ENCODE measurements at places on chromosomes 7 and 10.

- peak; percentile 32 for DNase-seq
Measured at GRCh38 chr7:107879400-107880035, 11.5 kb upstream of the DLD start.

DNA sequence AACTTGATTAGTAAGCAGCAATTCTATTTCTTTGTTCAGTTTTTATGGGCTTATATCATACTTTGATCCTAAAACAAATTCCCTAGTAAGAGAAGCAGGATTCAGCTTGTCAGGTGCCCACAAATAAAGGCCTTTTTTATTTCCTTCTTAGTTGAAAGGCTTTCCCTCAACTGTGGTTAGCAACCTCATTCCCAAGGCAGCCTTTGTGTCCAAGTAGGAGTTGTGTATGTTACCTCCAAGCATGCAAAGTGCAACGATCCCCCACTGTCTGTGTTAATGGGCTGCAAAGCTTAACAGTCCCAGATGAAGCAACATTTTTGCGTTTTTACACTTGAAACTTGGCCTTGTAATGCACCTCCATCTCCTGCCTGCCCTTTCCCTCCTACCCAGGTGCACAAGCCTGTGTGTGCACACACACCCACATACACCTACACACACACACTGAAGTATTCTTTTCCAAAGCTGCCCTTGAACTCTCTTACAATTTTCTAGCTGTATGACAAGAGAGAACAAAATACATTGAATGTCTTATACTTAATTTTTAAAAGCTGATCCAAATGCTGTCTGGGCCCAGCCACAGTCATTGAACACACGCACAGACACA, 278.2 kb downstream of the SNX13 start:
- DNase-seq: no peak

- DNase-seq: no peak
Measured at GRCh38 chr10:130652544-130652943, 516.4 kb downstream of the GLRX3 start.

DNA sequence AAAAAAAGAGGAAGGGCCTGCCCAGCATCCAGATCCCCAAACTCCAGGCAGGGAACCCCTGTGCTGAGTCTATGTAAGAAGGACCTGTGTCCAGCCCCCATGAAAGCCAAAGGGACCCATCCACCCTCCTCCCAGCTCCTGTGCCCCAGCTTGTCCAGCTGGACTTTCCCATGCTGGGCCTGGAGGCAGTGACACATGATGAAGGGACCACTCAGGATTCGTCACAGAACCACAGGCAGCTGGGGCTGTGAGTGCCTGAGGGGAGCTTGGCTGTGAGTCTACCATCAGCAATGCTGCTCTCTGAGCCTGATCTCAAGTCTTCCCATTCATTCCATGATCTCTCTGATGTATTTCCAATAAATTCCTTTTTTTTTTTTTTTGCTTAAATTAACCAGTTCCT, 36.2 kb upstream of the MNX1 start:
- no peak for DNase-seq

- no peak for DNase-seq
Measured at GRCh38 chr10:97466755-97467154, 20.8 kb downstream of the ZDHHC16 start.

DNA sequence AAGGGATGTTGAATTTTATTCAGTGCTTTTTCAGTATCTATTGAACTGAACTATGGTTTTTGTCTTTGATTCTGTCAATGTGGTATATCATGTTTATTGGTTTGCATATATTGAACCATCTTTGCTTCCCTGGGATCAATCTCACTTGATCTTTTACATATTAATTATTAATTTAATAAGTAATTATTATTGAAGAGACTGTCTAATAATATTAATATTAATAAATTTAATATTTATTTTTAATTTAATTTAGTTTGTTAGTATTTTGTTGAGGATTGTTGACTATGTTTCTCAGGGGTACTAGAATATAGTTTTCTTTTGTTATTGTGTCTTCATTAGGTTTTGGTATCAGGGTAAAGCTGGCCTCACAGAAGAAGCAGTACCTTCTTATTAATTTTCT, 26.5 kb upstream of the TRA2A start:
- DNase-seq: no peak

GRCh38 chr7:26187380-26188205, 13.0 kb downstream of the HNRNPA2B1 start:
- no peak for DNase-seq

GRCh38 chr10:63633677-63634487, 112.7 kb downstream of the REEP3 start:
- no peak for DNase-seq

- no peak for DNase-seq
Measured at GRCh38 chr7:129499999-129500398, 2.3 kb upstream of the SMKR1 start.

GRCh38 chr10:97384156-97384555, 17.0 kb downstream of the RRP12 start:
- DNase-seq: no peak

DNA sequence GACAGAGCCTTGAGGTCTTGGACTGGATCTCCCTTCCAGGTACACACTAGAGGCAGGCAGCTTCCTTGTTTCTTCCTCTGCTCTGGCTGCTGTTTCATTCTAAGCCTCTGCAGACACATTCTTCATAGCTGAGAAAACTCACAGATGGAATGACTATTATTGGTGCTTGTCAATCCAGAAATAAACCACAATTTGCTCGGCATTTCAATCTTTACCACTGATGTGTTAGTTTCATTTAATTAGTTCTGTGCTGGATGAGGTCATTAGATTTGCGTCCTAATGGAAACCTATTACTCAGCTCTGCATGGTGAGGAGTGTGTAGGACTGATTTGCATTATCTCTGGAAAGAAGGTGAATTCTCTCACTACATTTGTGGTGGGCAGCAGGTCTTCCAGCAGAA, 392.5 kb downstream of the NRG3 start:
- DNase-seq: no peak

DNA sequence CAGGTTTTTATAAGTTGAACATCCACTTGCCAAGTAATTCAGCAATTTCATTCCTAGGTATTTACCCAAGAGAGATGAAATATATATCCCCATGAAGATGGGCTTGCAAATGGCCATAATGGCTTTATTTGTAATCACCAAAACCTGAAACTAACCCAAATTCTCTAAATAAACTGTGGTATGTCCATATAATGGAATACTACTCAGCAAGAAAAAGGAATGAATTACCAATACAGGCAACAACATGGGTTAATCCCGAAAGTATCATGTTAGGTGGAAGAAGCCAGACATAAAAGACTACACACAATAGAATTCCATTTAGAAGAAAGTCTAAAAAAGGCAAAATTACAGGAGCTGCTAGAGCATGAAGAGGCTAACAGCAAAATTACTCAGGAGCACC, 101.4 kb upstream of the PPP2R2D start:
- DNase-seq: no peak

GRCh38 chr10:35089611-35090161, 455 bp downstream of the CUL2 start:
- no peak for DNase-seq

- DNase-seq: peak; percentile 35
Measured at GRCh38 chr7:1819259-1819841, 149.3 kb downstream of the ELFN1 start.

GRCh38 chr10:3098689-3099088, 31.3 kb downstream of the PFKP start:
- no peak for DNase-seq

- DNase-seq: no peak
Measured at GRCh38 chr7:99137411-99138180, 6.3 kb downstream of the SMURF1 start.

DNA sequence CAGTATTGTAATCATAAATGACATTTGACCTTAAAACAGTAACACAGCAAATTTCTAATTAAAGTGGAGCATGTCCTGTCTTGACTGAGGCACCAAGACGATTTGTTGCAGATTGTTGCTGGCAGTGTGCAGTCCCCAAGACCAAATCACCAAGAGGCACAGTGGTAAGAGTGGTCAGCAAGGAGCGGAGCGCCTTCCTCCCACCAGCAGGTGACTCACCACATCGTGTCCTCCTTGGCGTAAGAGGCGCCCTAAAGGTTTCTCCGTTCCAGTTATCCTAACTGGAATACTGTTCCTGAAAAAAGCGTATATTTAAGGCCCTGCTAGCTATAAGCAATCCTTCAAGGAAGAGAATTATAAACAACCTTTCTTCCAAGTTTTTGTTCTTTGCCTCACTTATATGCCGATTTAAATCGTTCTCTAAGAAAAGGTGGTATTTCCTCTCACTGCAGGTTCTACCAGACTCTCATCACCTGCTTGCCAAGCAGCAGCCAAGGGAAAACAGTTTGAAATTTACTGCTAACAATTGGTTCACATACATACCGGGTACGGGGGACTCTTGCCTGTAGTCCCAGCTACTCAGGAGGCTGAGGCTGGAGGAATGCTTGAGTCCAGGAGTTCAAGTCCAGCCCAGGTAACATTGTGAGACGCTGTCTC, 10.7 kb upstream of the REPIN1 start:
- DNase-seq: no peak

DNA sequence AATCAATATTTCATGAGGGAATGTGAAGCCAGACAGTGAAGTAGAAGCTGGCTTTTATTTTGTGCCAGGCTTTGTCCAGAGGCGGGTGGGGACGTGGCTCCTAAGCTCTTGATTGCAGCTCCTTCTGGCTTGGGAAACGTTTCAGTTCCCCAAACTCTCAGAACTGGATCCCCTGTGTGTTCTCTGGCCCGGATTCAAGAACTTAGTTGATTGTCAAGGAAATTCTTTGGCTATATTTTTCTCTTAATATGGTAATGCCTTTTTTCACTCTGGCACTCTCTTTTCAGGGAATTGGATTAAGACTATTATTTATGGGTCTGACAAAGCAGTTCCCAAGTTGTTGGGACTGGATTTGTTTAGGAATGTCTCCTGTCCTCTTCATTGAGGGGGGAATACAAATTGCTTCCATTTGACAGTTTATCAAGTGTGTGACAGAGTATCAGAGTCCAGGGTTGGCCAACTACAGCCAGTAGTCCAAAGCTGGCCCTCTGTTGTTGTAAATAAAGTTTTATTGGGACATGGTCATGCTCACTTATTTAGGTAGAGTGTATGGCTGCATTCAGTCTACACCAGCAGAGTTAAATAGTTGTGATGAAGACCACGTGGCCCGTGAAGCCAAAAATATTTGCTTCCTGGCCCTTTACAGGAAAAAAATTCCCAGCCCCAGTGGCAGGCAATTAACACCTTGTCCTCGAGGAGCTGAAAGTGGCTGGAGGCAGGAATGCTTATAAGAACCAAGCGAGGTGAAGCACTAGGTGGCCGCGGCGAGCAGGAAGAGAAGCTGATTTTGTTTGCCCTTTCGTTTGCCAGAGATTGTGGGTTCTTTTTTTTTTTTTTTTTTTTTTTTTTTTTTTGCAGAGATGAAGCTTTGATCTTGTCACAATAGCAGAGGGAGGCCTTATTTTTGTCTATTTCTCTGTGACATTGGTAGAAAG, 34.3 kb downstream of the HTRA1 start:
- DNase-seq: no peak

DNA sequence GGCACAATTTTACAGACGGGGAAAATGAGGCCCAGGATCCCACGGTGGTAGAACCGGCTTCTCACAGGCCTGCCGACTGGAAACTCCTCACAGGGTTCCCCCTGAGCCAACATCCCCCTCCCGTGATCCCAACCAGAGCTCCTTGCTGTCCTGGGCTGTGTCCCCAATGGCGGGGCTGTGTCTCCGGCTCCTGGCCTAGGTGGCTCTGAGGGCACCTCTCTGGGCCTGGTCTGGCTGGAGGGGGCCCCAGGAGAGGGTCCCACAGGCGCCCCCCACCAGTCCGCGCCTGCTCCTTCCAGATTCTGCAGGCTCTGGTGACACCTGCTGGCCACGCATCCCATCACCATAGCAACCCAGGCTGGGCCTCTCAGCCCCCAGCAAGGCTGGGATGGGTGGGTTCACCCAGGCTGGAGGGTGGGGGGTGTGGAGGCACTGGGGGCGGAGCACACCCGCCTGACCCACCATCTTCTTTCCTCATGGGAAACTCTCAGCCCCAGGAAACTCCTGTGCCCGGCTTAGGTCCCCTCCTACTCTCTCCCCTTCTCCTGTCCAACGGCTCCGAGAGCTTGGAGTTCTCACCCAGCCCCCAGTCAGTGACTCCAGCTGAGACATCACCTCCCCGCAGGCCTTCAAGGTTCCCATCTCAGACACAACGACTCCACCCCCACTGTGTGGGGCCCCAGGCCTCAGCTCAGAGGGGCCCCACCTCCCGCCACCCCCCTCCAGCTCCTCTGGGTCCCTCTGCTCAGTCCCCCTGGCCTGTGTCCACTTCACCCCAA, 27.1 kb upstream of the TNRC18 start:
- peak; percentile 50 for DNase-seq

DNA sequence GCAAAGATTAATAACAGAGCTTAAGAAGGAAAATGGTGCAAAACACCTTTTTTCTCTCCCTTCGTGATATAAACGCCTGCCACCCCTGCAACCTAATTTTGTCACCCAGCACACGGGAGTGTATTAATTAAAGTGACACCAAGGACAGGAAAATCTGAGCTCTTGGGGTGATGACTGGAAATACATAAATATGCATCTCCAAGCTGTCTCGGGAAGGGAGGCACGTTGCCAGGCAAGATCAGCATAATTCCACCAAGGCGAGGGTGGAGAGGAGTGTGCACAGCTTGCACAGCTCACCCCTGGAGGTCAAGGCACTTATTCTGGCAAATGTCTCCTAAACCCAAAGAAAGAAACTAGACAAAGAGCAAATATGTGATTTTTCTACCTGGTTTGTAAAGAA, 700.9 kb downstream of the GRID1 start:
- no peak for DNase-seq

DNA sequence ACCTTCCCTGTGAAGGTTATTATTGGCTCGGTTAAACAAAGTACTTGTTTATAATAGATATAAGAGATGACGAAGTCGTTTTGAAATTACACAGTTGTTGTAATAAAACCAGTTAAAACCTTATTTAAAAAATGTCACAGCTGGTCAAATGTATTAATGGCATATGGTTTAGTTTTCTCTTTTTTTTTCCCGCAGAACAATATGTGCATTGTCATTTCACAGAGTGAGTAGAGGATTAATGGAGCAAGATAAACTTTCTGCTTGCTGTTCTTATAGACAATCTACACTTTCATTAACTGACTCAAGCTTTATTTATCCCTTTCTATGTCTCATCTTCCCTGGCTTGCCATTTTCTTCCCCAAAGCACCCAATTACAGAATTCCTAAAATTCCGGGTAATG, 404.3 kb upstream of the NPVF start:
- DNase-seq: no peak

GRCh38 chr10:101595591-101596433, 7.7 kb downstream of the DPCD start:
- no peak for DNase-seq

GRCh38 chr7:49403844-49404243, 369.6 kb upstream of the VWC2 start:
- no peak for DNase-seq

DNA sequence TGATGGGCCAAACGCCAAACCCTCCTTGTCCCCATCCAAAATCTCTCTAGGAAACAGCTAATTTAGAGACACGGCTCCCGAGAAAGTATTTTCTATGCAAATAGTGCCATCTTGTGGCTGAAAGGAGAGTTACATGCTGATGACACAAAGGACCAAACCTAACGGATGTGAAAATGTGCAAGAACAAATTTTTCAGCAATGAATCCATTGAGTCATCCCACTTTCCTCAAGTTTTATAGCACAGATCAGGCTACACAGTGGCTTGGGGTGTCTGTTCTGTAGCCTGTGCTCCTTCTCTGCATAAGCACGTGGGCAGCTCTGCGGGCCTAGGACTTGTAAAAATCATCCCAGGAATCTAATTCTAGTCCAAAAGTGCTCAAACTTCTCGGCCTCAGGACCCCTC, 154.8 kb upstream of the PRR15 start:
- peak; percentile 30 for DNase-seq

GRCh38 chr7:154627646-154628290, 375.2 kb downstream of the PAXIP1 start:
- DNase-seq: no peak
